ENCODE measurements at places on chromosomes 13 and 19.

DNA sequence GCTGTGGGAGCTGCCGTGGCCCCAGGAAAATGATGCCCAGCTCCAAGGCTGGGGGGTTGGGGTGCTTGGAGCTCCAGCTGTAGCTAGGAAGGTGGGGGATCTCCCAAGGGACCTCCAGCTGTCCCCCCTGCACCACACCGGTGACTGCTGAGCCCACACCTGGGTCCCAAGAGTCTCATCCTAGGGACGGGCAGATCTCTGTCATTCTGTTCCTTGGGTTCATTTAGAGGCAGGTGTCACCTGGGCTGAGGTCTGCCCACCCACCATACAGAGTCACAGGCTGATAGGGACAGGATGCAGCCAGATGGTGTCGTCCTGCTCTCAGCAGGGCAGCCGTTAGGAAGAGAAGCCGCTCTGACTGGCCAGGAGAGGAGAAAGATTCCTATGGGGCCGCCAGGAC lies 5.3 kb downstream of the F2RL3 start:
- DNase-seq = no peak

DNA sequence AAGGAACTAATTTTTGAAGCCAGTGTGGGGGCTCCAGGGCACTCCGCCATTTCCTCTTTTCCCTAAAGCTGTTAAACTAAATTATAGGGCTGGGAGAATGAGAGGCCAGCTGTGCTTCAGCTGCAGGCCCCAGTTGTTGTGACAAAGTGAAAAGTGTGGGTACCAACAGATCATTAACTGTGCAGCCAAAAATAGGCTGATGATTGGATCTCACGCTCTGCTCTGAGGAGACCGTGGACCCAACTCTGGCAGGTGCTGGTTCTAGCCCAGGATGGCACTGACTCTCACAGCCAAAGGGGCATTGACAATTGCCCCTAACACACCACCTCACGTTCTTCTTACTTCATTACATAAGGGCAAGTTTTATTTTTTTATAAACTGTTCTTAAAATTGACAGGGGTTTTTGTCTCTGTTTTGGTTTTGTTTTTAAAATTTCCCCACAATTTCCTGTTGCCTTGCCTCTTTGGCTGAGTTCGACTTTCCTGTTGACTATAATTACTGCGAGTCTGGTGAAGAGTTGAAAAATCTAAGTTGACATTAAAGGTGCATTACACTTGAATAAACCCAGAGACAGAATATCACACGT lies 391.0 kb downstream of the FGF9 start:
- DNase-seq = no peak

DNA sequence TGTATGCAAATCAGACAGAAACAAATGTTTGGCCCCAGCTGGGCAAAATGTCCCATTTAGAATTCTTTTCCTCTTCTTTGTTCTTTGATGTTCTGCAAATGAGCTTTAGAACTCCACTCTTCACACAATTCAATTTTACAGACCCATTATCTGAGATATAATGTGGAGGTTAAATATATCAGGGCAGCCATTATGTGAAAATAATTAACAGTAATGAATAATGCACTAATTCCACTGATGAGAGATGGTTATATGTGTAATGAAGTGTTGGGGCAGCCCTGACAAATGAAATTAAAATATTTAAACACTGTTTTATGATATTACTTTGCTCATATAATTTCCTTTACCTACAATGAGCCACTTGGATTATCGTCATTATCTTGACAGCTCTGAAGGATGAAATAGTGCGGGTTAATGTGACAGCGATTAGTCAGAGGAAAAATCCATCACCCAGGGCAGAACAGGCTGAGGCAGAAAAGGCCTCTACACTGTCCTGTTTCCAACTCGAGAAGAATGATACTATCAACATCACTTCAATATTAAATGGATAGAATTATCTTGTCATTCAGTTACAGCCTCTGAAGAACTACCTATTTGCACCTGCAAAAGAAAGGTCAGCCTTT lies 321.1 kb downstream of the RBM26 start:
- no peak for DNase-seq

GRCh38 chr13:33125821-33126570 lies 109.8 kb downstream of the KL start:
- no peak for DNase-seq

GRCh38 chr19:49157445-49158224 lies at the start of gene TRPM4:
TSS of gene TRPM4 (plus strand) at chr19:49157792. CDS start at chr19:49157867, 75 bp downstream.
- DNase-seq = no peak

- DNase-seq = no peak
Observed at GRCh38 chr13:40047322-40047771, 391.9 kb downstream of the COG6 start.

DNA sequence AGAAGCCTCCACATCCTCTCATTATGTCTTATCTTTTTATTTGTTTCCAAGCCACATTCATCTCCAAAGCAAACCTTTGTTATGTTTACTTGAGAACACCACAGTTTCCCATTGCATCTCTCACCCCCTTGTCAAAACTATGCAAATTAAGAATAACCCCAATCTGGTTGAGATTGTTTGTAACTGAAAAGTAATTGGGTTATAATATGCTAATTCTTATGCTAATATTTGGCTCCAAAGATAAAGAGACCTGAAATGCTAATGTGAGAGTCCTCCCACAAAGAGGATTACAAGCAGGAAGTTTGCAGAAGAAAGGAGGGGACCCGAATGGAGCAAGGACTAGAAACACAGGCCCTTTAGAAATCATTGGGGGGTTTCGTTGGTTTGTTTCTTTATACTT lies 92.9 kb upstream of the UBL3 start:
- no peak for DNase-seq

GRCh38 chr13:65600702-65601101 lies 1629.4 kb downstream of the PCDH9 start:
- DNase-seq = no peak

DNA sequence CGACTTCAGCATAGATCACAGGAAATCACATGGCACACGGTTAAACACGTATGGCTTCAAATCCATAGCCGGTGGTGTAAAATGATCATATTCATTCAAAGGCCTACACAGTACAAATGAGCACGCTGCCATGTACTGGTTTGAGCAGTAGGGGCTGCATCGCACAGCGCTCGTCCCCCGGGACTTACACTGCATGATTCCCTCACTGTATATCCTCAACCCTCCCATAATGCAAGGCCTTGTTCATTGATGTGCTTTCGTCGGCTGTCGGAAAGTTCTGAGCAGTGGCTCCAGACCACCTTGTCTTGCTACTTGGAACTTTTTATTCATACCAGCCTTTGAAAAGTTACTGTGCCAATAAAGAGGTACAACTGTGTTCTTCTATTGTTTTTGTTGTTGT lies 578.2 kb downstream of the MYO16 start:
- no peak for DNase-seq

DNA sequence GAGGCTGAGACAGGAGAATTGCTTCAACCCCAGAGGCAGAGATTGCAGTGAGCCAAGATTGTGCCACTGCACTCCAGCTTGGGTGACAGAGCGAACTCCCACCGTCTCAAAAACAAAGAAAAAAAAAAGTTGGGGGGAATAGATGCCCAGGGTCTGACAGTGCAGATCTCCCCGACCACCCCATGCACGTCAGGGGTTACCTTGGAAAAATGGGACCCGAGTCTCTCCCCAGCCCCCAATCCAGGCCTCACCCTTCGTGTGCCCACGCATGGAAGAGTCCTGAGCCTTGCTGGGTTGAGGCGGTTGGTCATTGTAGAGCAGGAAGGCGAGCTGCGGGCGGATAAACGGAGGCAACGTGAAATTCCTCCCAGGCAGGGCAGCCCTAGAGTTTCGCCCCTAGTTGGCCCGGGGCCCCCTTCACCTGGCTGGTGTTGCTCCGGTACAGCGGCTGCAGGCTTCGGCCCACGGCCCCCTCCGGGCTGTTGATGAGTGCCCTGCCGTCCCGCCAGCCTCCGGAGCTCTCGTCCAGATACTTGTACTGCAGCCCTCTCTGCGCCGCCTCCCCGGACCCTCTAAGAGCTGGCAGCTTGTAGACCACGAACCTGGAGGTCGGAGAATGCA lies 588 bp downstream of the DNASE2 start:
- no peak for DNase-seq

GRCh38 chr13:95298971-95299621 lies 2.2 kb downstream of the ABCC4 start:
- no peak for DNase-seq

DNA sequence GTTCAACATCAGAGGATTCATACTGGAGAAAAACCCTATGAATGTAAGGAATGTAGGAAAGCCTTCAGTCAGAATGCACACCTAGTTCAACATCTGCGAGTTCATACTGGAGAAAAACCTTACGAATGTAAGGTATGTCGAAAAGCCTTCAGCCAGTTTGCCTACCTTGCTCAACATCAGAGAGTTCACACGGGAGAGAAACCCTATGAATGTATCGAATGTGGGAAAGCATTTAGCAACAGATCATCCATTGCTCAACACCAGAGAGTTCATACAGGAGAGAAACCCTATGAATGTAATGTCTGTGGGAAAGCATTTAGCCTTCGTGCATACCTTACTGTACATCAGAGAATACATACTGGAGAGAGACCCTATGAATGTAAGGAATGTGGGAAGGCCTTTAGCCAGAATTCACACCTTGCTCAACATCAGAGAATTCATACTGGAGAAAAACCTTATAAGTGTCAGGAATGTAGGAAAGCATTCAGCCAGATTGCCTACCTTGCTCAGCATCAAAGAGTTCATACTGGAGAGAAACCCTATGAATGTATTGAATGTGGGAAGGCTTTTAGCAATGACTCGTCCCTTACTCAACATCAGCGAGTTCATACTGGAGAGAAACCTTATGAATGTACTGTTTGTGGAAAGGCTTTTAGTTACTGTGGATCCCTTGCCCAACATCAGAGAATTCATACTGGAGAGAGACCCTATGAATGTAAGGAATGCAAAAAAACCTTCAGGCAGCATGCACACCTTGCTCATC lies 15.4 kb downstream of the ZNF570 start:
- no peak for DNase-seq

DNA sequence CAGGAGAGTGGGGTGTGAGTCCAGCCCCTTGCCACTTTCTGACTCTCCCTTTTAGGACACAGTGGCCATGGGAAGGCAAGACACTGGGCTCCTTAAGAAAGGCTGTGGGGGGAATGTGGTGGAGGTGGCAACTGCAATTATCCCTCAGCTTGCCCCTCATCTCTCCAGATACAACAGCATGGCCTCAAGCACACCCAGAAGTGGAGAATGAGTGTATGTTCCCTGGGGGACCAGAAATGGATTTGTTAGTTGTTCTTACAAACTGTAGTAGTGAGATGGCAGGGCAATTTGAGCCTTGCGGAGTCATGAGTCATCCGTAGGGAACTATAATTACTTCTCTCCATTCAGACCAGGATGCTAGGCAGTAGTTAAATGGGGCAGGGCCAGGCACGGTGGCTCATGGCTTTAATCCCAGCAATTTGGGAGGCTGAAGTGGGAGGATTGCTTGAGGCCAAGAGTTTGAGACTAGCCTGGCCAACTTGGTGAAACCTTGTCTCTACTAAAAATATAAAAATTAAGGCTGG lies 25.6 kb upstream of the CXCL17 start:
- DNase-seq = no peak

- no peak for DNase-seq
Observed at GRCh38 chr19:33472691-33473652, 48.6 kb downstream of the PEPD start.

GRCh38 chr13:112077729-112078128 lies 10.8 kb downstream of the SOX1 start:
- no peak for DNase-seq

GRCh38 chr19:5285955-5286354 lies 54.7 kb downstream of the PTPRS start:
- no peak for DNase-seq

GRCh38 chr19:42487032-42487797 lies 41.1 kb downstream of the CEACAM1 start:
- DNase-seq = no peak

DNA sequence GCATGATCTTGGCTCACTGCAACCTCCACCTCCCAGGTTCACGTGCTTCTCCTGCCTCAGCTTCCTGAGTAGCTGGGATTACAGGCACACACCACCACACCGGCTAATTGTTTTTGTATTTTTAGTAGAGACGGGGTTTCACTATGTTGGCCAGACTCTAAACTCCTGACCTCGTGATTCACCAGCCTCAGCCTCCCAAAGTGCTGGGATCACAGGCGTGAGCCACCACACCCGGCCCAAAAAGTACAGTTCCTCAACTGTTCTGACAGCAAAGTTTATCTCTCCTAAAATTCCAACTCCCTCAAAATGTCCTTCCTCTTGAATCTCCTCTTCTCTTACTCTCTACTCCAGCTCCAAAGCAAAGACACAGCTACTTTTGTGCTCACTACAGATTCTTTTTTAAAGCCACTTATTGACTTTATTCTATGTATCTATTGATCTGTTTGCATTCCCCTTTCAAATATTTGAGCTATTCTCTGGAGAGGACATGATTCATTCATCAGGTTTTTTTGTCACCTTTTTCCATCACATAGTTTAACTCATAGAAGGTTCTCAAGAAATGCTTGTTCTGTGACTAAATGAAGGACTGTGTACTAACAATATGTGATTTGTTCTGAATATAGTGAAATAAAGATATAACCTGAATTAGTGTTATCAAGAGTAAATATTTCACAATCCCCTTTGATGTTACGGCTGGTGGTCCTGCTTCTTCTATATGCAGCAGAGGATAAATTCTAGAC lies 142.2 kb downstream of the TBC1D4 start:
- DNase-seq = no peak

DNA sequence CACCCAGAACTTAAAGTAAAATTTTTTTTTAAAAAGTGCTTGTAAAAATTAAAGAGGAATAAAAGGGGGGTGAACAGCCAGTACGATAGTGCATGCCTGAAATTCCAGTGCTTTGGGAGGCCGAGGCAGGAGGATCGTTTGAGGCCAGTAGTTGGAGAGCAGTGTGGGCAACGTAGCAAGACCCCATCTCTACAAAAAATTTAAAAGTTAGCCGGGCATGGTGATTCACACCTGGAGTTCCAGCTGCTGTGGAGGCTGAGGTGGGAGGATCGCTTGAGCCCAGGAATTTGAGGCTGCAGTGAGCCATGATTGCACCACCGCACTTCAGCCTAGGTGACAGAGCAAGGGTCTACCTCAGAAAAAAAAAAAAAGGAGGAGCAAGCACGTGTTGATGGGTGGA lies 7.8 kb downstream of the ADAMTSL5 start:
- DNase-seq = no peak

DNA sequence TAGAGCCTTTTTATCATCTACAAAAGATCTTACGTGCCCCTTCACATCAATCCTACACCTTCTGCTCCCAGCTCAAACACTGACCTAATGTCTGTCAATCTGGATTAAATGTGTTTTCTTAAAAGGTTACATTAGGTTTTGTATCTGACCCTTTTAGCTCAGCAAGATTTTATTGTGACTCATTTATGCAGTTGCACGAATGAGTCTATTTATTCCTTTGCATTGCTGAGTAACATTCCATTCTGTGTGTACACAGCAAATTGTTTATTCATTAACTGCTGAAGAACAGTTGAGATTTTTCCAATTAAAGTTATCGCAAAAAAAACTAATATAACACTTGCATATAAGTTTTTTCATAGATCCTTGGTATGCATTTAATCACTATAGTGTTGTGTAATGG lies 253.9 kb upstream of the GPC6 start:
- no peak for DNase-seq

DNA sequence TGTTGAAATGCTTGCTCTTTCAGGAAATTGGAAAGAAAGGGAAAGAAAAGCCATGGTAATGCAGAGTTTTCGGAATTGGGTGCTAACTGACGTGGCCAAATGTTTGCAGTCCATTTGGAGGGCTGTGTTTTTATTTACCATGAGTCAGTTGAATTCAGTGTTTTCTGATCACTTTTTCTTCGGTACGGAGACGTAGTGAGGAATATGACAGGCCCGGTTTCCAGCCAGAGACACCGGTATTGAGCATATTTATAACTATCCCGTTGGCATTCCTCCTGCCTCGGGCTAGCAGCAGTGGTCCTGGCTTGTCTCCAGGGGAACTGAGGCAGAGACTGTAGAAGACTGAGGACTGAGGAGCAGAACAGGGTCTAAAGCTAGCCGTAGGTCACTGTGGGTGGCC lies 1.0 kb downstream of the CDC16 start:
- no peak for DNase-seq
